GM18507 (cell line): ENCODE measurements at places on chromosomes 4 and X.

DNA sequence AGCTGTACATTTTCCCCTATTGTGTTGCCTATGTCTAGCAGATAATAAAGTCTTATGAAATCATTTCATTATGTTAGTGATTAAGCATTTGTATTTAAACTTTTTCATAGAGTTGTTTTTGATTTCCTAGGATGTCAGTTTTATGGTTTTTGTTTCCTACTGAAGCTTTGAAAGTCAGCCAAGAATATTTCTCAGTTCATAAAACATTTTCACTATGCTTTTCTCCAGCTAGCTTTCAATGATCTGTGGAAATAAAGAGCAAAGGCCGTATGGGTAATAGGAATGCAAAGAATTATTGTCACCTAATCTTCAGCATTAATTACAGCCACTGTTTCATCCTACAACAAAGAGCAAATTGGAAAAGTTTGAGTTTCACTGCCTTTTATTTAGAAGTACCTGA lies 145.7 kb upstream of the NUDT6 start:
- no peak for DNase-seq

DNA sequence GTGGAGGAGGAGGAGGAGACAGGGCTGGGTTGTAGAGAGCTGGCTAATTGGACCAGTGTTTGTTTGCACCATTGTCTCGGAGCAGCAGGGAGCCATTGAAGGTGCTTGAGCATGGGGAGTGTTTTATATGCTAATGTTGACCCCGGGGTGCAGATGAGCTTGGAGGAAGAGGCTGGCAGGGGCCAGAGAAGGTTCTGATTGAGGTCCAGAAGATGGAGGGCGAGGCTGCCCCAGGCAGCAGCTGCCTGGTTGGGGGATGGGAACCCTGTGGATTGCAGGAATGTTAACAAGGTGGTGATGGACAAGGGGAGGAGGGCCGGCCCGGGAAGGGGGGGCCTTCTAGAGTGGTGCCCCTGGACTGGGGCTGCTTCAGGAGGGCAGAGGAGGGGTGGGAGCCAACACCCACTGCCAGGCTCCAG lies 18.0 kb downstream of the DOK7 start:
- no peak for DNase-seq

DNA sequence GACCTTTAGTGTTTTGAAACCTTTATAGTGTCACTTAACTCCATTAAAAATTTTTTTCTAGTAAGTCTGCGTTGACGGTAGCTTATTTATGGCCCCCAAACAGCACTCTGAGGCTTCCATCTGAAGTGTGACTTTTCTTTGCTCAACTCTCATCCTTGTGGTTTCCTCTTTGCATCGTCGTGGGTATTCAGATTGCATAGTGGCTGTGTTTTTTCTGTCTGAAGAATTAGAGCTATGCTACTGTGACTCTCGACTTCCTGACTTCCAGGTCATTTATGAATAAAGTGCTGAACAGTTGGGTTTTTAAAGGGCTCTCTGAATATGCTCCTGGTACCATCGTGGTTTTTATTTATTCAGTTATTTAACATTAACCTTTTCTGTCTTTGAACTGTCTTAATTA lies 44.9 kb downstream of the JADE1 start:
- no peak for DNase-seq

- DNase-seq, result no peak
Measured at GRCh38 chrX:42954880-42955279, 176.9 kb upstream of the PPP1R2C start.

DNA sequence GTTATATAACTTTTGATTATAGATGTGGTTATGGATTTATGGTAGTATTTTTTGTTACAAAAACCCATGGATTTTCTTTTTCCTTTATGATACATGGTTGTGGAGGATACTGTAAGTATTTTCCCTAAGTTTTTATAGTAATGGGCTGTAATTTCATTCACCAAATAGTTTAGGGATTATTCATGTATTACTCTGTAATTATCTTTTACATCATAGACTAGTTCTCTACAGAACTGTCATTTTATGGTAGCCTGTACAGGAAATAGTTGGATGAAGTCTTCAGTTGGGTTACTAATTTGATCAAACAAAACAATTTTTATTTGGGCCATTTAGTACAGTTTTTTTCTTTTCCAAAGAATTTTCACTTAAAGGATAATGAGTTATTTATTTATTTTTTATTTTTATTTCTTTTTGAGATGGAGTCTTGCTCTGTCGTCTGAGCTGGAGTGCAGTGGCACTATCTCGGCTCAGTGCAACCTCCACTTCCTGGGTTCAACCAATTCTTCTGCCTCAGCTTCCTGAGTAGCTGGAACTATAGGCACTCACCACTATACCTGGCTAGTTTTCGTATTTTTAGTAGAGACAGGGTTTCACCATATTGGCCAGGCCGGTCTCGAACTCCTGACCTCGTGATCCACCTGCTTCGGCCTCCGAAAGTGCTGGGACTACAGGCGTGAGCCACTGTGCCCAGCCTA lies 42.1 kb downstream of the RBPJ start:
- DNase-seq, result no peak

DNA sequence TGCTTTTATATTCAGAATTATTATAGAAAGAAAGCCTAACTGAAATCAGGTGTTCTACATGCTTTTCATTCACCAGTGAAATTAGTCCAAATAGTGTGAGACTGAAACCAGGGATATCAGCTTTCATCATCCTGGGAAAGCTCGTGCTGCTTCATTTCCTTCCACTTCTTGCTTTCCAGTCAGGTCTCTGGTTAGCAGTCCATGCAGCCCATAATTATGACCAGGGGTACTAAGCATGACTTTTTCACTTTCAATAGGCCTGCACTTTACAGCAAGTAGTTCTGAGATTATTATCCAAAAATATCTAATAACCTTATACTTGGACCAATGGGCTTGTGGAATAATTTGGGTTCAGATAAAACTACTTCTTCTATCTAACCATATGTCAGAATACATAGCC lies 673.2 kb upstream of the MAGEB2 start:
- DNase-seq, result no peak

DNA sequence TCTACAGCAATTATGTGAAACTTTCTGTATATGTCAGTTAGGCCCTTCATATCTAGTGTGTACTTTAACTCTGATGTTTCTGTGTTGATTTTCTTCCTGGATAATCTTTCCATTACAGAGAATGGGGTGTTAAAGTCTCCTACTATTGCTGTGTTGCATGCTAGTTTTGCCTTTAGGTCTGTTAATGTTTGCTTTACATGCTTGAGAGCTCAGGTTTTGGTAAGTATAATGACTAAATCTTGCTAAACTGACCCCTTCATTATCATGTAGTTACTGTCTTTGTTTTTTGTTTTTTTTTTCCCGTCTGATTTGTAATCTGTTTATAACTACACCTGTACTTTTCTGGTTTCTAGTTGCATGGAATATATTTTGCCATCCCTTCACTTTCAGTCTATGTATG lies 63.6 kb upstream of the UGT2B15 start:
- no peak for DNase-seq

GRCh38 chrX:19964017-19964710 lies 26.7 kb downstream of the BCLAF3 start:
- DNase-seq, result no peak

DNA sequence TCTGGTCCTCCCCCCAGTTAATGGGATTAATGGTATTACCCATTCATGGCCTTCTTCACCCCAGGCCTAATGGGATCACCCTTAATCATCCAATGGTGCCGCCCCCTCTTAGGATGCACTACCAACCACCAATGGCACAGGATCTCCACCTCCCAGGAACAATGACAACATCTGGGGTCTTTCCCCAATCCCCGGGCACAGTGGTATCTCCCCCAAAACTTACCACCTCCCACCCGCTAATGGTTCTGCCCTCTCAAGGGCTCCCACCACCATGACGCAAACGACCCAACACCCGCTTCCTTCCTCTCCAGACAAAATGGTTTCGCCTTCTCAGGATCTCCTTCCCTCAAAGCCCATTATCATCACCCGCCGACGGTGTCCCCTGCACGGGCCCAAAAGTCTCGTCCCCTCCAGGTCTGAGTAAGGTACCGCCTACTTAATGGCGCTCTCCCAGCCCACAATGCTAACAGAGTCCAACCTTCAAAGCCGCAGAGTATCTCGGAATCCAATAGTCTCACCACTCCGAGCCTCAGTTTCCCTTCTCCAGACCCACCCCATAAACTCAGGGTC lies 458 bp downstream of the GRIPAP1 start:
- DNase-seq, result peak; percentile 3

DNA sequence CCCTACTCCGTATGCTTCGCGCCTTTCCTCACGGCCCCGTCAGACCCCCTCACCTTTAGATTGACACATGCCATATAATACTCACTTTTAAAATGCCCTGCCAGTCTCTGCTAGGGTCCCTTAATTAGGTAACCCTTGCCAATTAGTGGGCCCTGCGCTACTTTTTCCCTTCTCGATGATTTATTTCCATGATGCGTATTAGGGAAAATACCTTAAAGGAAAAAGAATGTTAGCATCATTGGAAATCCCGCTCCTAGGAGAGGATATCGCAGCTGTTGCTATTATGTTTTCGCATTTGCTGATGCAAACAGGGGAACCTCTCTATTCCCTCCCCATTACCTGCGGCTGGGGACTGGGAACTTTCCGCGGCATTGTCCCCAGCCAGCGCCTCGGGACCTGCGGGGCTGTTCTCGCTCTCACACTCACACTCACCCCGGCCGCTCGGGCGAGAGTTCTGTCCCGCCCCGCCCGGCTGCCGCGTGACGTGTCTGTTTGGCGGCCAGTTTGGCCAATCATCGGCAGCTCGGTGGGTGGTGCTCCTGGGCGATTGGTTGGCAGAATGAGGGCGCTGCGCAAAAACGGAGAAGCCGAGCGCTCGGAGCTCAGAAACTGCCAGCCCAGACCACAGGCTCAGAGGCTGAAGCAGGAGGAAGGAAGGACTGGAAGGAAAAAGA lies at the start of gene PCDH10:
Gene PCDH10, plus strand, starts transcription at position 605 of the 674 bp plus-strand sequence. CDS start 847 bp downstream, outside the sequence.
- no peak for DNase-seq

GRCh38 chrX:28472926-28473325 lies 114.3 kb upstream of the IL1RAPL1 start:
- DNase-seq, result no peak

DNA sequence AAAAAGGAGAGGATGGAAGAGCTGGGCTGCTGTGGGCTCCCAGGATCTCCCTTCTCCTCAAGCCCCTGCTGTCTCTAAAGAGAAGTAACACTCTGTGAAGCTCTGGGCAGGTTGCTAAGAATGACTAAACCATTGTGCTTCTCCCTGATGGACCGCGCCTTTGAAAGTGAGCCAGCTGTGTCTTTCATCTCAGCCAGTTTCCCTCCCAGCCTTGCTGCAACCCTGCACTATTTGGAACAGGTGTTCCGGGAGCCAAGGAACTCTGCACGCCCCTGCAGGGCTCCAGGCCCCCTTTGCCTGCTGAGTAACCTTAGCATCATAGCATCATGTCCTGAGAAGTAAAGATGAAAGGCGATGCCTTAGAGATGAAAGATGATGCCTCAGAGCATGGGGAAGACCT lies 39.7 kb downstream of the SMIM20 start:
- no peak for DNase-seq

DNA sequence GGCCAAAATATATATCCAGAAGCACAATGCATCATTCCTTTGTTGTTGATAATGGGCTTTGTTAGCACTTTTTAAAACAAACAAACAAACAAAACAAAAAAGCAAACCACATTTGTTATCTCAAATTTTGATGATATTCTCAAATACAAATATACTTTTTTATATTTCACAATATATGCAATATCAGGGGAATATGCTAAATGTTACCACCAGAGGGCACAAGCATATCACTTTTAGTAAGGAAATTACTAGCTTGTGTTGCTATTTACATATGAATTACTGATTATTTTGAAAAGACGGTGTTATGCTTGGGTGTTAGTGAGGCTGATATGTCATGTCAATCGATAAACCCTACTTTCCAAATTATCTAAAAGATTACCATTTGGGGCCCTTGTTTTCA lies 29.1 kb downstream of the RIPPLY1 start:
- DNase-seq, result no peak

DNA sequence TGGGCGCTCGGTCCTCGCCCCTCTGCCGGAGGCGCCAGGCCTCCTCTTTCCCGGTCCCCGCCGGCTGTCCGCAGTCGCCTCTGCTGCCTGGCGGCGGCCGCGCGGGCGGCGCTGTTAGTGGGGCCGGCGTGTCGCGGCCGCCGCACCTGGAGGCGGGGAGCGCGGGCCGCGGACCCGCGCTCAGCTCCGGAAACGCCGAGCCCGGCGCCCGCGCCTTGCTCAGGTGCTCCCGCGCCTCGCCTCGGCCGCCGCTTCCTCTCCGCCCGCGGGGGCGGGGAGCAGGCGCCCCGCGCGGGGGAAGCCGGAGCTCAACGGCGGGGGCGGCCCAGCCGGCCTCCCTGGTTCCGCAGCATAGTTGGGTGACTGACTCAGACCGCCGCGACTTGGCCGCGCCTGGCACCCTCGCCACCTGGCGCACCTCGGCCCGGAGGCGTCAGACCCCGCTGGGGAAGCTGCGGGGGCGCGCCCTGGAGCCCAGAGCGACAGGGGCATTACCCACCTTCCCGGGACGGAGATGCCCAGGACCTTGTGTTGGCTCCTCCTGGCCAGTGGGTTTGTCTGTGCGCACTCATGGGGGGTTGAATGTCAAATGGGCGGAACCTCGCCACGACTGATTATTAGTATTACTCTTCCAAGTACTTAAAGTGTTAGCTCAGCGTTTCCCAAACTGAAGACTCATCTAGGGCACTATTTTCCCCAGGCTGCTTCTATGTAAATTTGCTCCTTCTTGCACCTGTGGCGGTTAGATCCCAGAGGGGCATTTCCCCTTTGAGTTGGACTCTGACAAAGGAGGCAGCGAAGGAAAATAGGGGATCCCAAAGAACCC lies at the start of gene ARAP2:
Gene ARAP2, minus strand, starts transcription at position 258 of the 826 bp plus-strand sequence. CDS start 15,028 bp downstream, outside the sequence.
- peak; percentile 45 for DNase-seq

- no peak for DNase-seq
Measured at GRCh38 chr4:113467581-113467980, 294.0 kb downstream of the CAMK2D start.

GRCh38 chr4:131644619-131645018 lies 1504.5 kb upstream of the PCDH10 start:
- DNase-seq, result no peak

- no peak for DNase-seq
Measured at GRCh38 chrX:13748486-13748885, 13.9 kb downstream of the OFD1 start.

DNA sequence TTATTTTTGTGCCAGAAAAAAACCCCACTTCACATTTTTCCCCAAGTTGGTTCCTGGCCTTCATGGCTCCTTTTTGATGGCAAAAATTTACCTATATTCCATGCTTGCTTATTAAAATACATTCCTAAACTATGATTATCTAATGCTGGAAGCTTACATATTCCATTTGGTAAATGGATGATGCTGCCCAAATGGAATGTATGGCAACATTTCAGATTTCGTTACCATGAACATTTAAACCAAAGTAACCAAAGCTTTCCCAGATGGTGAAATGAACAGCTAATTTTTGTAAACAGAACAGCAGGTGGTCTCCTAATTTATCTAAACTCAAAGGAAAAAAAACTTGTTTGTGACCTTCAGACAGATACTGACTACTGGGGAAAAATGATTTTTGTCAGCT lies 110.8 kb upstream of the TEX13A start:
- no peak for DNase-seq

GRCh38 chr4:87985097-87985886 lies 9.8 kb downstream of the SPP1 start:
- no peak for DNase-seq

- DNase-seq, result no peak
Measured at GRCh38 chr4:1970926-1971325, 37.8 kb downstream of the NELFA start.
